ENCODE measurements at places on chromosomes 11 and 22.
A peak's percentile ranks its signal among the peaks of the same experiment; 100 is the strongest.

GRCh38 chr11:127738771-127739286 lies 738.3 kb upstream of the KIRREL3 start:
- no peaks in the 10 kb centered on the region for H3K27me3 ChIP-seq
- no peaks in the 10 kb centered on the region for H3K4me1 ChIP-seq
- no peaks in the 10 kb centered on the region for H3K36me3 ChIP-seq
- no peak overlapping the region for H3K4me3 ChIP-seq
- no peak overlapping the region for H3K27ac ChIP-seq

DNA sequence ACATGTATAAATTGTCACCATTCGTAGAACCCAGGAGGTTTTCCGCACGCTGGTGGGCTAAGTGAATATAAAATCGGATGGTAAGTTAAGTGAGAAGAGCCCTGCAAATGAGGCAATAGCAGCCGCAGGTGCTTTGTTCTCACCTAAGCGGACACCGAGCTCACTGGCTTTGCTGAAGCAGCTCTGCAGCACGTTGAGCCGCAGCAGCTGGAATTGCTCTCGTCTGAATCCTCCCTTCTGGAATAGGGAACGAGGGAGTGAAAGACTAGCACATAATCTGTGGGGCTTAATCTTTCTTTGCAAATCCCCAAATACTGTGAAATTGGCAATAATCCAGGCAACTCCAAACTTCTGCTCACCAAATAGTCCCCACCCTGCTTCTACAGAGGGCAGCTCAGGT lies 488.1 kb downstream of the NTM start:
- H3K36me3 ChIP-seq, result no peaks in the 10 kb centered on the region
- no peak overlapping the region for H3K27ac ChIP-seq
- H3K4me3 ChIP-seq, result no peak overlapping the region
- no peak for DNase-seq

- no peaks in the 10 kb centered on the region for H3K4me1 ChIP-seq
- no peak overlapping the region for H3K27ac ChIP-seq
- no peak overlapping the region for H3K4me3 ChIP-seq
- peaks cover 74% of the 10 kb centered on the region for H3K36me3 ChIP-seq
- DNase-seq, result no peak
- no peaks in the 10 kb centered on the region for H3K27me3 ChIP-seq
Observed at GRCh38 chr22:24118689-24119384, 62.5 kb upstream of the SUSD2 start.

DNA sequence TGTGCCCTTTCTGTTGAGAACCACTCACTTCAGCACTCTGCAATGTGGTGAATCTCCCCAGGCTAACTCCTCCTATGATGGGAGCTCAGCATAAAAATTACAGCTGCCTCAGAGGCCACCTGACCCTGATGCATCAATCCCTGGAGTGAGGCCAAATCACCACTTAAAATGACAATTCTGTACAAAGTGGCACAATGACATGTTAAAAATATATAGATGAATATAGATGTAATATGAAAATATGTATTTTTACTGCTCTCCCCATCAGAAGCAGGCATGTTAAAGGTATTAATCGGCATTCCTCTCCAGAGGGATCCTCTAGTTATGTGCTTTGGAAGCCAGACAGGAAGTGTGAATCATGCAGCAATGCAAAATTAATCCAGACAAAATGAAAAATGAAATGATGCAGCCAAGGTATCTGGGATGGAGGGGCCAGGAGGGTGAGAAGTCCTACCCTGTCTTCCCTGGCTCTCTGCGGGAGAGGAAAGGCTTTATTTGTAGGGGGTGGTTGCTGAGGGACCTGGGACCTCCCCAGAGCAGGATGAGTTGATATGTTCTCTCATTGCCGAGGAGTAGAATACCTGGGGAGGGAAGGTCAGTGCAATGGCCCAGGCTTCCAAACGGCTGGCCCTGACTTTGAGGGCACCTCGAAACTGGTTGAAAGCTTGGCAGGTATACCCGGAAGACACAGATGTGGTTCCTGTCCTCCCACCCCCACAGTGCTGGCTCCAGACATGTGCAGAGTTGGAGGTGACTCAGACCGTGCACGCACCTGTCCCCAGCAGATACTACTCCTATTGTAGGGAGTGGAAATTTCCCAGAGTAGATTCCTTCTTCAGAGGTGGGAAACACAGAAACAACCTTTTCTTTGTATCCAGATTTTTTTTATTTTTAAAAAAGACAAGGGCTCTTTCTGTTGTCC lies 347.9 kb upstream of the NCAM1 start:
- DNase-seq, result no peak
- H3K4me1 ChIP-seq, result no peaks in the 10 kb centered on the region
- H3K36me3 ChIP-seq, result no peaks in the 10 kb centered on the region
- peaks cover 2% of the 10 kb centered on the region for H3K27me3 ChIP-seq
- no peak overlapping the region for H3K4me3 ChIP-seq

DNA sequence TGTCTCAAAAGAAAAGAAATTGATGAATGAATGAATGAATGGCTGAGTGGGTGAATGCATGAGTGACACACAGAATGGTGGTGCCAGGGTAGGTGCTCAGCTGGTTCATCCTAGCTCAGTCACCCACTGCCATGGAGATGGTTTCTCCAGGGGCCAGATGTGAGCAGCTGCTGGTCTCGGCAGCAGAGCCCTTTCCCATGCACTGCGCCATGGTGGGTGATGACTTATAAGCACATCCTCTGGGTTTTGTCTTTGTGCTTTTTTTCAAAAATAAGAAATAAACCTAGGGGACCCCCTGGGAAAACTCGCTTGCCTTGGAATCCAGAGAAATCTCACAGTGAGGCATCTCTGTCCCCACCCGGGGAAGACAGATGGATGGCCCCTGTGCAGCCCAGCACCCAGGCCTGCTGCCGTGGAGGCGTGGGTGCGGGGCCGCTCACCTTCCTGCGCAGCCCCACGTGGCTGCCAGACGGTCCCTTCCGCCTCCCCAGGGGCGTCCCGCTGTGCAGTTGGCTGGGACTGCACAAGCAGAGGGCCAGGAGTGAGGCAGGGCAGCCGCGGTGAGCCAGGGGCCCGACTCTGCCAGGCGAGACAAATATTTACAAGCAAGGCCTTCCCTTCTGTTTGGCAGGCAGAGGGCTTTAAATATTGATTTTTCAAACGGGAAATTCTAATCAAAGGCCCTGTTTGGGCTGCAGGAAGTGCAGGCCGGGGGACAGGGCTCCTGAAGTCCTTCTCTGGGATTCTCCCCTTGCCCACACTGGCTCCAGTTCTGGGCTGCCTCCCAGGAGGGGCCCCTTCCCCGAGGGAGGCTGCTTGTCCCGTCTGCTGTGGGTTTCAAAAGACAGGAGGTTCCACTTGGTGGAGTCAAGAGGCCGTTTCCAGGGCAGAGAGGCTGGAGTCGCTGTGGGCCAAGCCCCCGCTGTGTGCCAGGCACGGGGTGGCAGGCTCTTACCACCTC lies 24.3 kb downstream of the MPPED1 start:
- H3K4me3 ChIP-seq, result no peak overlapping the region
- H3K4me1 ChIP-seq, result no peaks in the 10 kb centered on the region
- no peak for DNase-seq
- H3K27ac ChIP-seq, result no peak overlapping the region

DNA sequence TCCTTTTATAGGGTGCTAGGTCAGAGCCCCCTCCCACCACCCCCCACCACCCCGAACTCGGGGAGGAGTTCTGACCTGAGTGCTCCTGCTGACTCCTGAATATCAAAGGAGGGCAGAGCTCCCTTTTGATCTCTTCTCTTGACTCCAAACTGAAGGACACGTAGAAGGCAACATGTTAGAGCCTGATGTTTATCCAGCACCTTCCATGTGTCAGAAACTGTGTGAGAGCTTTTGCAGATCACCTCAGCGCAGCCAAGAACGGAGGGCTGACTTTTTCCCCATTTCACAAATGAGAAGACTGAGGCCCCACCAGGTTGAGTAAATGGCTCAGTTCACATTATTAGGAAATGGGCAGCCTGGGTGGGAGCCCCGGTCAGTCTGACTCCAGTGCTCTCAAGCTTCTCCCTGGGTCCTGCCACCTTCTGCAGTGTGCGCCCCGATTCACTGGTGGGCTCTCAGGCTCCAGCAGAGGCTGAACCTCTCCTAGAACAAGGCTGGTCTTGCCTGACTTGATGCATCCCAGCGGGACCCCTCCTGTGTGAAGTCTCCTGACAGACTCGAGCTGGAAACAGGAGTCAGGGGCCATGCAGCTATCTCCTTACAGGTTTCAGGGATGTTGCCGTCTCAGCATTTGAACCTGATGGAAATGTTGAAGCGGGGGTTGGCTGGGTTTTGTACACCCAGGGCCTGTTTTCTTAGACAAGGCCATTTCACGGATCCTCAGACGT lies 98.5 kb downstream of the TSPAN18 start:
- no peaks in the 10 kb centered on the region for H3K4me1 ChIP-seq
- H3K4me3 ChIP-seq, result no peak overlapping the region
- H3K36me3 ChIP-seq, result no peaks in the 10 kb centered on the region

DNA sequence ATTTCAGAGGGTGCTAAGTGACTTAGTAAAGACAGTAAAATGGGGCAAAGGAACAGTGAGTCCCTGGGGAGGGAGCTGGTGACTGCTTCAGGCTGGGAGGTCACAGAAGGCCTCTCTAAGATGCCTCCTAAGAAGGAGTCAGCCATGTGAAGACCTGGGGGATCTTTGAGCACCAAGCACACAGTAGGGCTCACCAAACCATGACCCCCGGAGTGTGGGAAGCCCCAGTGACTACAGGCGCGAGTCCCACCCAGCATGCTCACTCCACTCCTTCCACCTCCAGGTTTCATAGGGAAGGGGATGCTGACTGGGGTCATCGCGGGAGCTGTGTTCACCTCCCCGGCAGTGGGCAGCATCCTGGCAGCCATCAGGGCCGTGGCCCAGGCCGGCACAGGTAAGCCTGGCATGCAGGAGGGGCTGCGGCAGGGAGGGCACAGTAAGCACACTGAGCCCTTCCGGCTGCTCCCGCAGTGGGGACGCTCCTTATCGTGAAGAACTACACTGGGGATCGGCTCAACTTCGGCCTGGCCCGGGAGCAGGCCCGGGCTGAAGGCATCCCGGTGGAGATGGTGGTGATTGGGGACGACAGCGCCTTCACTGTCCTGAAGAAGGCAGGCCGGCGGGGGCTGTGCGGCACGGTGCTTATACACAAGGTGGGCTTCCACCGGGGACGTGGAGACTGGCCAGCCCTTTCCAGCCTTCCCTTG lies 5.9 kb downstream of the TKFC start:
- peaks cover 25% of the 10 kb centered on the region for H3K36me3 ChIP-seq
- H3K4me3 ChIP-seq, result no peak overlapping the region
- H3K4me1 ChIP-seq, result peaks cover 34% of the 10 kb centered on the region
- no peak overlapping the region for H3K27ac ChIP-seq

GRCh38 chr11:77668760-77669159 lies 31.2 kb upstream of the CLNS1A start:
- H3K4me3 ChIP-seq, result no peak overlapping the region
- DNase-seq, result no peak
- H3K4me1 ChIP-seq, result no peaks in the 10 kb centered on the region
- peaks cover 70% of the 10 kb centered on the region for H3K36me3 ChIP-seq
- no peaks in the 10 kb centered on the region for H3K27me3 ChIP-seq
- H3K27ac ChIP-seq, result no peak overlapping the region

GRCh38 chr22:46851941-46852340 lies 89.5 kb downstream of the TBC1D22A start:
- H3K27me3 ChIP-seq, result no peaks in the 10 kb centered on the region
- H3K27ac ChIP-seq, result no peak overlapping the region
- H3K4me1 ChIP-seq, result peaks cover 13% of the 10 kb centered on the region
- DNase-seq, result no peak
- no peak overlapping the region for H3K4me3 ChIP-seq
- H3K36me3 ChIP-seq, result peaks cover 76% of the 10 kb centered on the region

GRCh38 chr11:5118893-5119292 lies 19.3 kb downstream of the OR52A5 start:
- DNase-seq, result no peak
- H3K36me3 ChIP-seq, result no peaks in the 10 kb centered on the region
- peaks cover 10% of the 10 kb centered on the region for H3K27me3 ChIP-seq
- no peak overlapping the region for H3K27ac ChIP-seq
- no peaks in the 10 kb centered on the region for H3K4me1 ChIP-seq

GRCh38 chr11:64864473-64865285 lies 13.7 kb downstream of the EHD1 start:
- H3K36me3 ChIP-seq, result peaks cover 52% of the 10 kb centered on the region
- no peak for DNase-seq
- H3K27ac ChIP-seq, result peak overlapping the region; percentile 92
- peaks cover 96% of the 10 kb centered on the region for H3K4me1 ChIP-seq

All from activated B cell treated with CpG ODN at 0.5 μM for 24 hours (primary cell).